ENCODE measurements at places on chromosomes 2 and 18. TPM values are rescaled to one million over a fixed set of nuclear protein-coding genes. Genes with fewer than 3 reads are reported as not detected.

ST8SIA5 gene
- polyA plus RNA-seq: 0.24 TPM

GRCh38 chr2:73343992-73344391 is 41.6 kb upstream of the ALMS1 start:
- DNase-seq: no peak

CTLA4 gene
- polyA plus RNA-seq: 0.34 TPM

DNA sequence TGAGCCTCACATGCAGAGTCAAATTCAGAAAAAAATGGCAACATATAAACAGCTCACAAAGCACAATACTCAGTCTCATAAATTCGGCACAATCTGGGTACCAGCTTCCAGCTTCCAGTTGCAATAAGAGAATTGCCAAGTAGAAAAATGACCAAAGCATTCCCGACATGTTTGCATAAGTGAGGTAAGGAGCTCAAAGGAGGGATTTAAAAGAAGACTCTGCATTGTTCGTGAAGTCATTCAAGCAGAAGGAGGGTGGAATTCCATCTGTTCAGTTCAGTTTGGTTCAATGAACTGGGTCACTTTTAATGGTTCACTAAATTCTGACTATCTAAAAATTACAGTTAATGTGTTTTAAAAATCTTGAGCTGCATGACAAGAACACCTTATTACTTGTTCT is 106.7 kb upstream of the KLHL14 start:
- no peak for DNase-seq

DNA sequence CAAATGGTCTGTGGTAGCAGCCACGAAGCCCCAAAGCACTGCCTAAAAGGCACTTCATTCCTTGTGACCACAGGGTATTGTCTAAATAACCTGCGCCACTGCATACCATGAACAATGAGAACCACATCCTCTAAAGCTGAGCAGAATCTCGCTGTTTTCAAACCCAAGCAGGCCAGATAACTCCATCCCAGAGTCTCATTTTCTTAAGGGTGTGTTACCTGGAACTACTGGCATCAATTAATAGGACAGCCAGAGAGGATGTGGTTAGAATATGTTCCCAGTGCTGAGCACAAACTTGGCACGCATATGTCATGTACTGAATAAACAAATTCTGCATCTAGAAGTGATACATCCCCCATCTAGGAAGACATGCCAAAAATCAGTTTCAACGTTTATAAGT is 13.0 kb downstream of the VPS4B start:
- DNase-seq: no peak

Data from left lung (tissue), 14 donors.